ENCODE measurements at places on chromosomes 3 and 15. TPM values are rescaled to one million over a fixed set of nuclear protein-coding genes. Genes with fewer than 3 reads are reported as not detected.

DNA sequence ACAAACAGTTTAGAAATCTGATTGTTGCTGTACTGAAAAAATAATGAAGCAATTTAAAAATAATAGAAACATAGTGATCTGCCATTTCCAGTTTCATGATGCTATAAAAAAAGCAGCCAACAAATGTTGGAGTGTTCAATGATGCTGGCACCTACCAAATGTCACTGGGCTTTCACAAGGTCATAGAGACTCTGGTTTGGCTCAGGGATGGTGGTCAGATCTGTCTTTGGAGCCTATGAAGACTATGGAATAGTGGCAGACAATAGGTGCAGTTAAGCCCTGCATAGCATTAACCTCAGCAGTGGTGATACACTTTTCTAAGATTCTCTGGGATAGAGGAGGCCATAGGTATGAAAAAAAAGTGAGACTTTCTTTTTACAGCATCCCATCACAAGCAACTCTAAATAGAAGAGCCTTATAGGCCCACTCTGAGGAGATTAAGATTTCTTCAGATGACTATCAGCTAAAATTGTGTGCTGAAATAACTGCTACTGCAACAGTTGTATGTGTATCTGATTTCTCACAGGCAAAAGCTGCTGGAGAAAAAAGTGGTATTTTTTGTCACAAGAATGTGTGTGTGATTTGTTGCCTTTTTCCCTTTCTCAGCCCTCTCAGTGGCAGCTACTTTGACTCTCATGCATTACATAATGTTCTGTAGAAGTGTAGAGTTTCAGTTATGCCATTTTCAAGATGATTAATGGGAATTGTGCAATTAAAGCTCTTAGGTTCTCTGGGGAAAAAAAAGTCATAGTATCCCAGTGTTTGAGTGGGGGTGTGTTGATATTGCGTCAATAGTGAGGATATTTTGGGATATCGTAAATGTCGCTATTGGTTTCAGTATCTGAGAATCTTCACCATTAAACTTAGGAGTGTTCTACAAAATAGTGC is 137.4 kb downstream of the MBNL1 start:
- H3K4me1 ChIP-seq, result no peaks in the 10 kb centered on the region
- no peak overlapping the region for H3K4me3 ChIP-seq
- H3K27ac ChIP-seq, result no peak overlapping the region
- H3K36me3 ChIP-seq, result no peaks in the 10 kb centered on the region
- H3K27me3 ChIP-seq, result no peaks in the 10 kb centered on the region

GRCh38 chr3:31448035-31448881 is 84.5 kb upstream of the STT3B start:
- DNase-seq, result peak; percentile 83
- peaks cover 4% of the 10 kb centered on the region for H3K4me1 ChIP-seq
- no peak overlapping the region for H3K27ac ChIP-seq

DNA sequence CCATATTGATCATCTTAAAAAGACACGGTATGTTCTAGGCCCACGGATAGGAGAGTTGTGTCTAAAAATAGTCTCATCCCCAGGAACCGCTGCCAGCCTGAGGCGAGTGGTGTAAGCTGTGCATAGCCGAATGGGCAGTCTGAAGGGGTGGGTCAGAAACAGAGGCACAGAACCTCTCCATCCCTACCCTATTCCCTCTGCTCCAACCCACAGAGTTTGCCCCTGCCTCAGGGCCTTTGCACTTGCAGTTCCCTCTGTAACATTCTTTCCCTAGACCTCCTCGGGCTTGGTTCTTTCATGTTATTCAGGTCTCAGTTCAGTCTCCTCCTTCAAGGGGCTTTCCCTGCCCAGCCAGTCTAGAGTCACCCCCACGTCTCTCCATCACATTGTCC is 4.8 kb downstream of the SCN5A start:
- no peak overlapping the region for H3K27ac ChIP-seq
- no peaks in the 10 kb centered on the region for H3K36me3 ChIP-seq
- peaks cover 47% of the 10 kb centered on the region for H3K27me3 ChIP-seq
- peak; percentile 22 for DNase-seq
- no peak overlapping the region for H3K4me3 ChIP-seq
- peaks cover 4% of the 10 kb centered on the region for H3K4me1 ChIP-seq

GRCh38 chr3:16430717-16431630 is 82.5 kb downstream of the RFTN1 start:
- no peak overlapping the region for H3K27ac ChIP-seq
- no peaks in the 10 kb centered on the region for H3K27me3 ChIP-seq
- no peak for DNase-seq
- H3K4me3 ChIP-seq, result no peak overlapping the region

- no peaks in the 10 kb centered on the region for H3K4me1 ChIP-seq
- no peak overlapping the region for H3K4me3 ChIP-seq
- no peaks in the 10 kb centered on the region for H3K36me3 ChIP-seq
- no peak overlapping the region for H3K27ac ChIP-seq
- H3K27me3 ChIP-seq, result peaks cover 9% of the 10 kb centered on the region
These were observed 25.1 kb downstream of the KBTBD12 start for GRCh38 chr3:127940116-127940515.

DNA sequence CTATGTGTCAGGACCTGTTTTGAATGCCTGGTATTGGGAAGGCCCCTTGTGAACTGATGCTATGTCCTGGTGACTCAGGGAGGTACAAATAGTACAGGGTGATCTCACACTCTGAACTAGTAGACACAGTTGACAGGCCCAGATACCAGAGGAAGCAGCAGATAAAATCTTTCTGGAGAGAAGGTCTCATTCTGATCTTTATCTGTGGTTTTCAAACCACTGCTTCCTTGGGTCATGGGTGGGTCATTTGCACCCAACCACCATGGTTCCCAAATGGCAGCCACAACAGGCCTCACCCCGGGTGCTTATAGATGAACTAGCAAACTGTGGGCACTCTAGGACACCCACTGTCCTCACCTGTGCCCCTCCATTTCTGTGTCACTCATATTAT is 43.4 kb downstream of the PXYLP1 start:
- no peaks in the 10 kb centered on the region for H3K4me1 ChIP-seq
- no peak for DNase-seq
- no peaks in the 10 kb centered on the region for H3K27me3 ChIP-seq
- no peak overlapping the region for H3K27ac ChIP-seq

GRCh38 chr3:13248640-13249039 is 171.5 kb downstream of the NUP210 start:
- DNase-seq, result no peak
- H3K4me3 ChIP-seq, result no peak overlapping the region
- H3K27me3 ChIP-seq, result no peaks in the 10 kb centered on the region
- no peak overlapping the region for H3K27ac ChIP-seq
- no peaks in the 10 kb centered on the region for H3K4me1 ChIP-seq

- peak overlapping the region; percentile 2 for H3K27ac ChIP-seq
- H3K36me3 ChIP-seq, result no peaks in the 10 kb centered on the region
- peak overlapping the region; percentile 21 for H3K4me3 ChIP-seq
- peaks cover 18% of the 10 kb centered on the region for H3K4me1 ChIP-seq
These were observed 89.0 kb upstream of the SPRED1 start for GRCh38 chr15:38163658-38164057.

- no peak overlapping the region for H3K4me3 ChIP-seq
- H3K27me3 ChIP-seq, result peaks cover 21% of the 10 kb centered on the region
- H3K4me1 ChIP-seq, result peaks cover 2% of the 10 kb centered on the region
- DNase-seq, result no peak
- no peak overlapping the region for H3K27ac ChIP-seq
- no peaks in the 10 kb centered on the region for H3K36me3 ChIP-seq
These were observed 296.9 kb downstream of the EPHB1 start for GRCh38 chr3:135091946-135092345.

- H3K27ac ChIP-seq, result no peak overlapping the region
- DNase-seq, result no peak
- no peak overlapping the region for H3K4me3 ChIP-seq
- no peaks in the 10 kb centered on the region for H3K27me3 ChIP-seq
These were observed 552.6 kb upstream of the ADAMTS9 start for GRCh38 chr3:65240366-65240765.

- no peak overlapping the region for H3K4me3 ChIP-seq
- H3K27me3 ChIP-seq, result peaks cover 7% of the 10 kb centered on the region
- peak; percentile 82 for DNase-seq
These were observed 37.2 kb downstream of the BHLHE40 start for GRCh38 chr3:5016211-5017161.

DNA sequence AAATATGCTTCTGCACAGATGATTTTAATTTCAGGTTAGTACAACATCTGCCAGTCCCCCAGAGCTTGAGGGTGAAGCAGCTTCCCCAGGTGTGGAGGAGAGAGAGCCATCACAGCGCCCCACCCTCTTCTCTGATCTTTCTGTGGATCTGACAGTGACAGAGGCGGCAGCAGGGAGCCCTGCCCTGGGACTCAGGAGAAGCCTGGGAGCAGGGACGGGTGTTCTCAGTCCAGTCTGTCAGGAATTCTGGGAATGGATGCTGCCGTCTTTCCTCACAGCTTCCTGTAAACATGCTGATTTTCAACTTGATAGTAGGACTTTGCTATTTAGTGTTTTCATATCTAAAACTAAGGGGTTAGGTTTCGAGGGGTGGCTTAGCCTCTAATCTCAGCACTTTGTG is 11.4 kb upstream of the RAB8B start:
- no peak overlapping the region for H3K27ac ChIP-seq
- H3K4me1 ChIP-seq, result peaks cover 10% of the 10 kb centered on the region
- no peak overlapping the region for H3K4me3 ChIP-seq
- H3K36me3 ChIP-seq, result no peaks in the 10 kb centered on the region
- DNase-seq, result peak; percentile 66

GRCh38 chr3:71647751-71648150 is 64.2 kb upstream of the FOXP1 start:
- no peaks in the 10 kb centered on the region for H3K27me3 ChIP-seq
- no peak overlapping the region for H3K27ac ChIP-seq
- no peak for DNase-seq
- H3K36me3 ChIP-seq, result no peaks in the 10 kb centered on the region
- no peak overlapping the region for H3K4me3 ChIP-seq

DNA sequence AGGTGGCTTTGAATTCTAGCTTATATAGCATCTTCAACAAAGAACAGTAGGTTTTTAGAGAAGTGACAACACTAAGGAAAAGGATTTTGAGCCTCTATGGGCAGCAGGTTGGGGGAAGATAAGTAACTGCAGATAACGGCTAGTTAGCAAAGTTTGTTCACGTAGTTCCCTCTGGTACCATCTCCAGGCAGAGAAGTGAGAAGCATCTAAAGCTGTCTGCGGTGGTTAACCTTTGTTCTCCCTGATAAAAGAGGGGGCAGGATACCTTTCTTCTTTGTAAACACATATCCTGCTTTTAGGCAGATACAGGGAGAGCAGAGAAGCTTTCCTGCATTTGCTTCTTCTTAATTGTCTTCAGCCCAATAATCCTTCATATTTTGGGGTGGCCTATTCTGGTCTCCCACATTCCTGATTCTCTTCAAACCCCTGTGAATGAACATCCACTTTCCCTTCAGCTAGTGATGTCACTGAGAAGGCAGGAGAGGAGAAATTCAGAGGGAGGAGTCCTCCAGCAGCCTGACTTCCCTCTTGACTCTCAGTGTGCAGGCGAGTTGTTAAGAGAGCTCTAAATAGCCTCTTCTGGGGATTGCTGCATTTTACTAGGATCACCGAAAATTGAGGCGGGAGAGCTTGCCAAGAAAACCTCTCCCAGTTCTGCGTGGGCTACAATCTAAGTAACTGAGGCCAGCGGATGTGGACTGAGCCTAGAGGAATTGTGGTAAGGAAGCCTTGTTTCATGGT is 393.7 kb upstream of the C2CD4B start:
- H3K36me3 ChIP-seq, result no peaks in the 10 kb centered on the region
- peak; percentile 64 for DNase-seq
- no peak overlapping the region for H3K27ac ChIP-seq
- H3K27me3 ChIP-seq, result no peaks in the 10 kb centered on the region
- peak overlapping the region; percentile 37 for H3K4me3 ChIP-seq

GRCh38 chr3:55285156-55285555 is 201.9 kb downstream of the WNT5A start:
- H3K36me3 ChIP-seq, result no peaks in the 10 kb centered on the region
- no peak overlapping the region for H3K4me3 ChIP-seq
- no peaks in the 10 kb centered on the region for H3K27me3 ChIP-seq
- H3K27ac ChIP-seq, result no peak overlapping the region

DNA sequence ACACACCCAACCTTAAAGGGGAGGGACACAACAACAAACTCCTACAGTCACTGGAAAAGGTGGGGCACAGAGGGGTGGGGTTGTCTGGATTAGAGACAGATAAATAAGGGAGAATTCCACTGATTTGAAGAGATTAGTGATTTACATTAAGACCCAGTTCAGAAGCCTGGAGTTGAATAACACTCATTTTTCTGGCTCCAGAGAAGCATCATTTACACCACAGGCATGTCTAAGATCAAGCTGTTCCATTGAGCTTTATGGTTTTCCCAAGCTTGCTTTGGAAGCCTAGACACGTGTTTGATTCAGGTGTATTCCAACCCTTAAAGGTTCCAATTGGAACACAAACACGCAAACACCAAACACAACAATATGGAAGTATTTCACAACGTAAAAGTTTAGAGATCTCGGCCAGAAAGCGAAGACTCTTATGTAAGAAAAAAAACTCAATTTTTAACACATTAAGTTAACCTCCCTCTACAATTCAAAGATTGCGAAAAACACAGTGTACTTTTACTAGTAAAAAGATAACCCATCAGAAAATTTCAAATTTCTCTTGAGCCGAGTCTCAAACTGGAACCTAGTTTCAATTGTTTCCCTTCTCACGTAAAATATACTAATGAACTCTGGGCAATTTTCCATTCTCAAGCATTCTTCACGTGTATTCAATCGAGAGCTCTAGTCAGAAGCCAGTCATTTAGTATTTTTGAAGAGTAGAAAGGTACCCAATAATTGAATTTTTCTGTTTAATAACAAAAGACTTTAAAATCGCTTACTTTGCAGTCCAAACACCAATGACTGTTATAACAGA is 2.1 kb downstream of the TRA2B start:
- peaks cover 5% of the 10 kb centered on the region for H3K4me1 ChIP-seq
- peak; percentile 33 for DNase-seq
- peak overlapping the region; percentile 92 for H3K4me3 ChIP-seq
- H3K27ac ChIP-seq, result no peak overlapping the region
- no peaks in the 10 kb centered on the region for H3K27me3 ChIP-seq

DNA sequence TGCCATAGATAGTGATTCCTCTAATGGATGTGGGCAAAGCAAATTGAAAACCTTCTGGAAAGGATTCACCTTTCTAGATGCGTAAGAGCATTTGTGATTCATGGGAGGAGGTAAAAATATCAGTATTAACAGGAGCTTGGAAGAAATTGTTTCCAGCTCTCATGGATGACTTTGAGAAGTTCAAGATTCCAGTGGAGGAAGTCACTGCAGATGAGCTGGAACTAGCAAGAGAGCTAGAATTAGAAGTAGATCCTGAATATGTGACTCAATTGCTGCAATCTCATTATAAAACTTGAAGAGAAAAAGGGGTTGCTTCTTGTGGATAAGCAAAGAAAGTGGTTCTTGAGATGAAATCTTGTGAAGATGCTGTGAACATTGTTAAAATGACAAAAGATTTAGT is 88.0 kb upstream of the ACKR4 start:
- no peak overlapping the region for H3K4me3 ChIP-seq
- H3K36me3 ChIP-seq, result peaks cover 90% of the 10 kb centered on the region
- H3K27me3 ChIP-seq, result no peaks in the 10 kb centered on the region
- no peak for DNase-seq

The CADM2 gene
- 24.1 TPM for total RNA-seq

The SEMA3G gene
- 8.4 TPM for total RNA-seq

The P2RY12 gene
- not detected for total RNA-seq

The ADPRH gene
- 11.8 TPM for total RNA-seq

The APH1B gene
- 20.5 TPM for total RNA-seq

The GSK3B gene
- total RNA-seq, result 58.8 TPM

The CLRN1 gene
- not detected for total RNA-seq

The TMEM158 gene
- total RNA-seq, result 6.8 TPM

The ARL14 gene
- total RNA-seq, result not detected

Measured in endodermal cell (in vitro differentiated cells).